ENCODE measurements at places on chromosomes 6 and 20.

DNA sequence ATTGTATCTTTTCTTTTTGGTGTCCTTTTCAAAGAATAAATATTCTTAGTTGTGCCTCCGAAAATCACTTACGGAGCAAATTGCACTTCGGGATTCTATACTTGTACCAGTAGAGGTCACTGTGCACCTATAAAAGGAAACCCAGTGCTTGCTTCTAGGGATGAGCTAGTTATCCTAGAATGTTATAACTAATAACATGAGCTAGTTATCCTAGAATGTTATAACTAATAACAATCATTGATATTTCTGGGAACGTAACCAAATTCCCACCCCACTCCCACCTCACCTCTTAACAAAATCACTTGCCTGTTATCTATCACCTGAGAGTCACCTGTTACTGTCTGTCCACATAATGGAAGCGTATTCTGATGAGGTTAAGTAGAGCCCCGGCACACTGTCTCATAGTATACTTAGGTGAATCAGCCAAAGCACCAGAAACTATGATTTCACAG, 126.9 kb upstream of the TIAM2 start:
- DNase-seq, result peak; percentile 26

DNA sequence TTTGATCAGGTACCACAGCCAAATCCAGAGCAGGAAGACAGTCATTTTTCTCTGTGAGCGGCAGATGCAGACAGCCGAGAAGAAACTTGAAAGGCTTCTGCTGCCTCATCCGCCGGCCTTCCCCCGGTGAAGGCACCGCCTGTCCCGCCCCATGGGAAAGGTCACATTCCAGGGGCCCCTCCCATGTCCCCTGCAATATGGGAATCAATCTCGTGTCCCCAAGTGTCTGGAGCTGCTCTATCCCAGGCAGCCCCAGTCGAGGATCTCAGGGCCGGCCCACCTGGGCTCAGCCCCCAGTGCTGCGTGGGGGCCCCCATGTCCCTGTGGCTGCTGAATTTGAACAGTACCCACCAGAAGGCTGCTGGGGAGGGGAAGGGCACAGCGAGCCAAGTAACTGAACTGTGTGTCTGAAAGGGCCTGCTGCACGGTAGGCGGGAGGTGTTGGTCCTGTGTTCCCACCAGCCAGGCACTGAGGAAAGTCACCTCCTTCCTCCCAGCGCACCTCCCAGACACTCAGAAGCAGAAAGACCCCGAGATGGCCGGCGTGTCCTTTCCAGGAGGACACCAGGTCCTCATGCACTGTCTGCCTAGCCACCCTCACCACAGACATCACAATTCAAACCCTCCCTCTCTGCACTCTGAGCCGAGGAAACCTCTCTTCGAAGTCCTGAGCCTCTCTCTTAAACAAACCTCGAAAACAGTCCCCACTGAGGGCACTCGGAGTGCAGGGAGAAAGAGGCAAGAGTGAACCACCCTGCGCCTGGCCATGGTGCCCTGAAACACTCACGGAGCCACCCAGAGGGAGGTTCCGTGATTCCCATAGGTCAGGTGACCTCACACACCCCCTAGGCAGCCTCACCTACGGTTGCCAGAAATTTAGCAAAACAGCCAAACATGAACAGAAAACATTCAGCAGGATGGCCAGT, 99.3 kb downstream of the PSMB1 start:
- no peak for DNase-seq

DNA sequence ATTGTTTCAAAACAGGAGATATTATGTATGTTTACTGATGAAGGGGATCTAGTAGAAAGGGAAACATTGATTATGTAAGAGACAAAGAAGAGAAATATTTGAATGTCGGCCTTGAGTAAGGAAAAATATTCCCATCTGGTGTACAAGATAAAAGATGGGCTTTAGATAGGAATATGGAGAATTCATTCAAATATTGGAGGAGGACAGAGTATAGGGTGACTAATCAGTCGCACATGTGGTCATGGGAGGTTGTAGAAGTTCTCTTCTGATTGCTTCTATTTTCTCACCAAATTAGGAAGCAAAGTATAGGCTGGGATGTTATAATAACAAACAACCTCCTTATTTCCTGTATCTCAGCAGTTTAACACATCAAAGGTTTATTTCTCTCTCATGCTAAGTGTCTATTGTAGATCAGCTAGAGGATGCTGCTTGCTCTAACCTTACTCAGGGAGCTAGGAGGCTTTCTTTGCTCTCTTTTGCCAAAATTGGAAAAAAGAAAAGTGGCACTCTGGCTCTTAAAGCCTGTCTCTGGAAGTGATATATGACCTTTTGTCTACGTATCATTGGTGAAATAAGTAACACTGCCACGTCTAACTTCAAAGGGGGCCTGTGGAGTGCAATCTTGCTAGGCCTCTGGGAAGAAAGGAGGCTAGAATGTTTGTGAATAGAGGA, 1.2 kb upstream of the HDDC2 start:
- no peak for DNase-seq

GRCh38 chr6:84150705-84151104, 76.7 kb downstream of the CEP162 start:
- DNase-seq, result peak; percentile 61

DNA sequence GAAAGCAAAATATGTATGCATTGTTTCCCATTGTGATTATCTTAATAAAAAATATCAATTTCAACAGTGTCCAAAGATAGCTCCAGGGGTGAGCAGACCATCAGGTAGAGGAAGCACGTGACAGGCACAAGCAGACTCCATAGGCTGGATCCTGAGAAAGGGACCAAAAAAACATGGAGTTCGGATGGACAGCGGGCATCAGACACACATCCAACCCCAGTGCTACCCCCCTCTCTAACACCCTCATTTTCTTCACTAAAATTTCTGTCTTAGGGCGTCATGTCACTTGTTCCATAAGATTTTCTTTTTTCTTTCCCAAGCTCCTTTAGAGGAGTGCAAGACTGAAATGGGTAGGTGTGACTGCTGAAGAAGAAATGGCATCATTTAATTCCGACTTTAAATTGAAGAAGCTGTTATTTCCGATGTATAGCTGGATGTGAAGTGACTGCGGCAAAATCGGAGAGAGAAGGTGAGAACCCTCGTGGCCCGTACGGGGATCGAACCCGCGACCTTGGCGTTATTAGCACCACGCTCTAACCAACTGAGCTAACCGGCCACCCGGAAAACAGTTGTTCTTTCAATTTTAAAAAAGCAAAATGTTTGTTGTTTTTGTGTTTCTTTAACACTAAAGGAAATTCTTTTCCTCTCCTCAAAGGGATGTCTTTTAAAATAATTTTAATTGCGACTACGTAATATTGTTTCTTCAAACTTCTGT, 10.3 kb upstream of the PRSS16 start:
- no peak for DNase-seq

GRCh38 chr6:54100411-54101006, 10.7 kb upstream of the MLIP start:
- DNase-seq, result no peak

GRCh38 chr20:23461180-23461579, 8.5 kb upstream of the CST11 start:
- DNase-seq, result no peak

DNA sequence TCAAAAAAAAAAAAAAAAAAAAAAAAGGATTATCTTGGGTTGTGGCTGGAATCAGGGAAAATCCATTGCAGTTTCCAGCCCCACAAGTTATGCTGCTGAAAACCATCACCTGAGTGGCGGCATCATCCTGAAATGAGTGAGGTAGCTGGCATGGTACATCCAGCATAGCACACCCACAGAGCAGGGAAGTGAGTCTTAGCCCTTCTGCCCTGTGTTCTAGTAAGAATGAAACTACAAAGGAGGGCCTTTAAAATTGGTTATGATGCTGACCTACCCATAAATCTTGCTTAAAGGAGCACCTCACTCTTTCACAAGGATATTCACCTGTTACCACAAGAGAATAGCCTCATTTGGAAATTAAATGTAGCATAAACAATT, 119.2 kb downstream of the NFATC2 start:
- no peak for DNase-seq
